Activated CD4-positive, alpha-beta T cell treated with anti-CD3 and anti-CD28 coated beads, Interleukin-2, amount 10 ng/mL, durations not matched to agents 7 days and 5 days (primary cell): ENCODE measurements at places on chromosomes 11 and 22.

GRCh38 chr11:69353696-69354544 is 60.0 kb downstream of the MYEOV start:
- DNase-seq: no peak

- DNase-seq: no peak
Observed at GRCh38 chr11:110679323-110679975, 32.8 kb downstream of the ARHGAP20 start.

DNA sequence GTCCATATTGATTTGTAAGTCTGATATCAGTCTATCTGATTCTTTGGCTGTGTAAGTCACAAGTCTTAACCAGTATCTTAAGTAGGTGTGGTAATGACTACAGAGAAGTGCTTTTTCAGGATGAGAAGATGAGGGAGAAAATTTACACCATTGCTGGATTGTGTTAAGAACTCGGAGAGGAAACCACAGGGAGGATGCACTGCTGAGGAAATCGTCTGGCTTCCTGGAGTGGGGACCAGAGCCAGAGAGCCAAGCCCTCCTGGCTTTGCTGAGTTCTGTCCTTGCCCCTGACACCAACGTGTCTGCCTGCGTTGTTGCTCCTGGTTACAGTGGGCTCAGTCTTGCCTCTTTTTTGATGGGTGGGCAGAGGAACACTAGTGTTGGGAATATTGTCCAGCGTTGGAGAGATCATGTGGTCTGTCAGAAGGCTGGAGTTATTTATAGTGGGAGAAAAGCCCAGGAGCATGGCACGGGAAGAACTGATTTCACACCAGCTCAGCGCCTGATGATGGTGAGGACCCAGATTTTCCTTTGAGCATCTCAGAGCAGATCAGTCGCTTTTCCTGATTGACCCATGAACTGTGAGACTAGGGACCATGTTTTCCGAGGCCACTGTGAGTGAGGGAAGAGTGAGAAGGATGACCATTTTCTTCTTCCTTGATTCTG is 29.6 kb downstream of the MARK2 start:
- no peak for DNase-seq

DNA sequence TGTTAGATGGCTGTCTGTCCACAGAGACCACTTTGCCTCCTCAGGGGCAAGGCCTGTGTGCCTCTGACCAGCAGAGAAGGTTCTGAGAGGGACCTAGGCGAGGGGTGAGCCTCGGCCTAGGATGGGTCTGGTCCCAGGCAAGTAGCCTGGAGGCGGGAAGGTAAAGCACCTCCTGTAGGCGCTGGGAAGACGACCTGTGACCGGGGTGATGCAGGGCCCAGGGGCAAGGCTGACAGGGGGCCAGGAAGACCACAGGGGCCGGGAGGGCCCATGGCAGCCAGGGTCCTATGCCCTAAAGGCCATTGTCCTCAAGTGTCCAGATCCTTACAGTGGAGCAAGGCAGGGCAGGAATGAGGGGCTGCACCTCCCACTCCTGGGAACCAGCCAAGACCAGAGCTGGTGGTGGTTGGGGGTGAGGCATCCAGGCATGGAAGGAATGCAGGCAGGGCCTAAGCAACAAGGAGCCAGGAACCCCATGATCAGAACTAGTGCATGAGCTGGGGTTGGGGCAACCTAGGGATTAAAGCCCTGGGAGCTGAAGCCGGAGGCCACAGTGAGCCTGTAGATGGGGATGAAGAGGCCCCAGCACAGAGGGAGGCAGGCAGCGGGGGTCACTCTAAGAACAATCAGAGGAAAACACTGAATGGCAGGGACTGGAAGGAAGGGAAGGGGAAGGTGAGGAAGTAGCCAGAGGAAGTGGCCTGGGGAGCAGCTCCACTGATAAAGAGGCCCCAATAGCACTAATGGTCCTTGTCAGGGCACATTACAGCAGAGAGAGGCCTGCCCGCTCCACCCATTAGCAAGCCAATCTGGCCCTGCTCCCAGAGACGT is 32.9 kb upstream of the KLHL35 start:
- no peak for DNase-seq

DNA sequence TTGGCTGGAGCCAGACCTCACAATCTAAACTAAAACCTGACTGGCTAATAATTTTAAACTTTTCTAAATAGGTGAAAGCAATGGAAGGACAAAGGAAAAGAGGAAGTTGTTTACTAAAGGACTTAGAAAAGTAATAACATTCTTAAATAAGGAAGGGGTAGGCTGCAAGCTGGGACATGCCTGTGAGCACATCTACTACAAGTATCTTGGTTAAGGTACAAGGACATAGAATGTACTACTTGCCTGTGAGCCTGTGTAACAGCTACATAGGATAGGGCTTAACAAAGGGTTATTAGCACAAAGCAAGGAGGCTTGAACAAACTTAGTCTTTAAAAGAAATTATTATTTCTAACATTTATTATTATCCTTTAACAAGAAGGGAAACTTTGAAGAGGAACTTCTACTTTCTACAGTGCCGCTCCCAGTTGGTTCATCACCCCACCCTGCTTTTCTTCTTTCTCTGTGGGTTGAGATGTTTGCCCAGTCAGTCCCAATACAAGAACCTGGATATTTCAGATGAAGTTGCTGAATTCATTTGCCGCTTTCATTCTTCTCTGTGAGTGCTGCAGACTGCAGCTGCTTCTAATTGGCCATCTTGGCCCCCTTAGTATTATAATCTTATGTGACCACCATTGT is 87.5 kb downstream of the PRMT3 start:
- DNase-seq: no peak

DNA sequence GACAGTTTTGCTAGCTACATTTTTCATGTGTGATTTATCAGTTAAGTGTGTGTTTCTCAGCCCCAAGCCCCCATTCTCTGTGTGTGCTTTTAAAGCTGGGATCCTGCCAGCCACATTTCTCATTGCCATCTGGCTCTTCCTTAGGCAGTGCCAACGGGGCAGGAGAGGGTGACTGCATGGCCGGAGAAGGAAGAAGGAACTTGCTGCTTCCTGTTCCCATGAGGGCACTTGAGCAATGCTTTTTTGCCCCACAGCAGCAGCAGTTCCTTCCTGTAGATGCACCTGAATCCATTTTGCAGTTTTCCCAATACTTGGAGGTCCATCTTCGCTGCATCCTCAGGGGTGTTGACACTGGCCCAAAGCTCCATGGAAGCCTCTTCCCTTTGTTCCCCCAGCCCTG is 37.5 kb downstream of the TNRC6B start:
- DNase-seq: no peak

DNA sequence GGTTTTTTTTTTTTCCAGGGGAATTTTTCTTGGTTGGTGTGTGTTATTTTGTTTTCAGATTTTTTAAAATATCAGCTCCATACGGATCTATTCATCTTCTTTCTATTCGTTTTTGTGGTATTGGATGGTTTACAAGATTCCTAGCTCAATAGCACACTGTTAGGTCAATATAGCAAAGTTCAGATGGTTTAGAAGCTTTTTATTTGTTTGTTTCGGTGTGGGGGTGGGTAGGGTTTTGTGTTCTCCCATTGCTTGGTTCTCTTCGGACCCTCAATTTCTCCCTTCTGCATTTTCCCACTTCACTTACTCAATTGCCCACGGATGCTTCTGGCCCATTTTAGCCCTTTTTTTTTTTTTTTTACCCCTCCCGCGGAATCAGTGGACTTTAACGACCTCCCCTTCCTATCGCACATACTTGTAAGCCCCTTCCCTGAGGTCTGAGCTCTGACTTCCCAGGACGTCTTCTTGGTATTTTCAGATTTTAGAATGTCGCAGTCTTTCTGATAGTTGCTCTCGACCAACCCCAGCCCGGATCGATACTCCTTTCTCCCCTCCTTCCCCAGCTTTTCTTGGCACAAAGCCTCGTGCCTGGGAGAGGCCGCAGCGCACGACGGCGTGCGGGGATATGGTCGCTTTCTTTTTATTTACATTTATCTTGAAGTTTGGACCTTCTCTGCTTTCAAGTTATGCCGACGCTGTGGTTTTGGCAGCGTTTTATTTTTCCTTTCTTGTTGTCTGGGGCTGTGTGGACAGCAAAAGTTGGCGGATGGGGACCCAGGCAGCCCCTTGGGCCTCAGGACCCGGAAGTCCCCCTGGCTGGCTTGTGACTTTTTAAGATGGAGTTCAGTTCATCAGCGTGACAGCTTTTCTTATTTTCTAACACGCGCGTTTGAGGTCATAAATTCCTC is 4.4 kb upstream of the SPDYC start:
- DNase-seq: no peak

- no peak for DNase-seq
Observed at GRCh38 chr11:68036141-68036716, 2.6 kb upstream of the TCIRG1 start.

GRCh38 chr11:58575377-58576020 is at the start of gene LPXN:
Gene LPXN, minus strand, starts transcription at chr11:58575856. Its CDS starts 84 bp downstream, at chr11:58575772.
- DNase-seq: peak; percentile 53

DNA sequence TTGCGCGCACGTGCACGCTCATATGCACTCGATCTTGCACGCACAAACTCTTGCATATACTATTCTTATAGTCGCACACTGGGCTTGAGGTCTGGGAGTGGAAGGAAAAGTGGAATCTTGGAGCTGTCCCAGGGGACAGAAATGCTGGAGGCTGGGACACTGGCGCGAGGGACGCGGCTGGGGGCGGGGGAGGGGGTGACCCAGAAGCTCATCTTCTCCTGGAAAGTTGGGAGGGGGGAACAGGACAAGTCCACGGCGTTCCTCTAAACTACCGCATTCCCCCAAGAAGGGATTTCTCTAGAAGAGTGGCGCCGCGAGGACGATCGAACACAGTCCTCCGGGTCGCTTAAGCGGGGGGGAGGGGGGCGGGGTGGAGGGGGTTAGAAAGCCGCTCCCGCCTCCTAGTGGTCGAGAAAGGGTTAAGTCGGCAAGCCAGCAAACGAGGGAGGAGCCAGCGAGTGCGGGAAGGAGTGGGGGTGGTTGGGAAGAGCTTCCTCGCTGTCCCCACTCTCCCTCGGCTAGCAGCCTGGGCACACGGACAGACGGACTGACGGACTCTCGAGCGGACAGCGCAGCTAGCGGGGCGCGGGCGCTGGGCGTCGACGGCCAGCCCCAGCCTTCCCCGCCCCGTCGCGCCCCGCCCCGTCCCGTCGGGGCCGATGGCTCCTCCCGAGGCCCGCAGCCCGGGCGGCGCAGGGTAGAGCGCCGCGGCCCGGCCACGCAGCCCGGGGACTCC is at the start of gene RTN4RL2:
Gene RTN4RL2, plus strand, starts transcription at position 507 of the 736 bp plus-strand sequence. CDS start 338 bp downstream, outside the sequence.
- DNase-seq: peak; percentile 55

DNA sequence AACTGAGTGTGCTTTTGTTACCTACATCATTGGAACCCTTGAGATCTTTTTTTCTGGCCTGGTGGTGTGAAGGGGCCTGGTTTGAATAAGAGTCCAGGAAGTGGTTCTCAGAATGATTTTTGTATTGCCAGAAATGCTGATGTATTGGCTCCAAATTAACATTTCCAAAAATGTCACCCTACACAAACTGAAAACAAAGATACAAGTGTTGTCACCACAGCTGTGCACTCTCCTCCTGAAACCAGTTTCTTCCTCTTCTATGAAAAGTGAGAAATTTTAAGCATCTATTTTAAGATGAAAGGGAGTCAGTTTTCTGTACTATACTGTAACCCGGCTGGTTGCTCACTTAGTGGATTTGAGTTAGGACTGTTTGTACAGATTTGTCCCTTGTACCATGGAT is 218.8 kb downstream of the PGR start:
- DNase-seq: no peak

- DNase-seq: no peak
Observed at GRCh38 chr11:65653229-65654225, 9.2 kb downstream of the RELA start.

DNA sequence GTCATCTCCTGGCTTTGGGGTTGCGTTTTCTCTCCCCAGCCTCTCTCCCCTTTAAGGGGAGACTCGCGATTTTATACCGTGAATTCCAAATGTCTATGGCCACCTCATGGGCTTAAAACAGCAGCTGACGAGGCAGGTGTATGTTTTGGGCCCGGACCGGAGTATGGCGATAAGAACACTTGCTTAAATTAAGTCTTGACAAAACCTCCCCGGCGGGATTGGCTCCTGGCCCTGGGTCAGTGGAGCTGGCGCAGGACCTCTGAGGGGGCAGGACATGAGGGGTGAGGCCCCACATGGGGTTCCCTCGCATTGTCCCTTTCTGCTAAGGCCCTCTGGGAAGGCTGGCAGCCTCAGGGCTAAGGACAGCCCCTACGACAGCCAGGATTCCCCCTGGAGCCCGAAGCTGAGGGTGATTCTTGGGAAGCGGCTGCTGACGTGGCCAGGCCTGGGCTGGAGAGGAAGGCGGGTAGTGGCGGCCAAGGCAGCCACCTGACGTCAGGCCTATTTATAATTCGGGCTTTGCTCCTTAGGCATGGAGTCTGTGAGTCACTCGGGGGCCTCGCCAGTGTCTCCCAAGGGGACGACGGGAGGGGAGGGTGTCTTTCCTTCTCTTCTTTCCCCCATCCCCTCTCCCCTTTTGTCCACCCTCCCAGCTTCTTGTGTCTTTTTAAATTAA is 12.7 kb downstream of the MYO18B start:
- no peak for DNase-seq

DNA sequence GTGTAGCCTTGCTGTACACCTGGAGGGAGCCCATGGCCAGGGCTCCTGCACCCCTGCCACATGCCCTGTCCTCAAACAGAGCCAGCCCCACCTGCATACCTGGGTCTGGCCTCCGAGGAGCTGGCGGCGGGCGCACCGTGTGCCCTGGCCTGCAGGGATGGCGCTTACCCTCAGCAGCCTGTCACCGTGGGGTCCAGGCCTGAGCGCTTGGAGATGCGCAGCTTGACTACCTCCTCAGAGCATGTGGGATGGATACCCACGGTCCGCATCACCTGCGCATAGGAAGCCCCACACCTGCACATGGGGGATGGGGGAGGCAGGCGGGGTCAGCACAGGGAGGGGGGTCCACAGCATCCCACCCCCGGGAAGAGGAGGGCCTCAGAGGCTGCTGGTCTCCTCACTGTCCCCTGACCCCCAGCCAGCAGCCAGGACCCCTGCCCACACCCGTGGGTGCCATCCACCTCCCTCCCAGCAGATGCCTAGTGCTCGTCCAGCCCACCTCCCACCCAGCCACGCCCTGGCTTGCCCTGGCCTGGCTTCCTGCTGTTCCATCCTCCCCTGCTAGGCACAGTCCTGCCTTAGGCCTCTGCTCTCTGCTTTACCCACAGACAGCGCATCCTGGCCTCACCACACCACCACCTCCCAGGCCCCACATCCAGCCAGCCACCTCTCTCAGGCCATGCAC is 22.4 kb upstream of the GNB1L start:
- DNase-seq: no peak

DNA sequence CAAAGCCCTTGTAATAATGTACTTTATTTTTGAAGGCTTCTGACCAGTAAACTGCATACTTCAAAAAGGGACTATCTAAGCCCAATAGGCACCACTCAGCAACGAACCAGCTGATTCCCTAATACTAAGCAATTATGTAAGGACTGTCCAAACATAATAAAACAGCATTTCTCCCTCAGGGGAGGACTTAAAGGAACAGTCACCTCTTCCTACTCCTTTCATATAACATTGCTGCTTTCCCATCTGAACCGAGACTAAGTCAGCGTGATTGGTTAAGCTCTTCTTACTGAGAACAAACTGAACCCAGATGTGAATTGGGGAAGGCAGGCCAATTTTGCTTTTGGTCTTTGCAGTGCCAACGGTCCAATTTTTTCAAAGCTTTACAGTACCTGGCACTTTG is 420.0 kb downstream of the METTL15 start:
- no peak for DNase-seq

GRCh38 chr11:118899296-118899688 is 15.6 kb downstream of the CXCR5 start:
- DNase-seq: no peak
